ENCODE measurements at places on chromosomes 2 and 18. TPM values are rescaled to one million over a fixed set of nuclear protein-coding genes. Genes with fewer than 3 reads are reported as not detected.

UCN gene
- 4.9 TPM for total RNA-seq

- peak; percentile 26 for DNase-seq
Observed at GRCh38 chr2:26640331-26640745, 828 bp downstream of the CIB4 start.

DNA sequence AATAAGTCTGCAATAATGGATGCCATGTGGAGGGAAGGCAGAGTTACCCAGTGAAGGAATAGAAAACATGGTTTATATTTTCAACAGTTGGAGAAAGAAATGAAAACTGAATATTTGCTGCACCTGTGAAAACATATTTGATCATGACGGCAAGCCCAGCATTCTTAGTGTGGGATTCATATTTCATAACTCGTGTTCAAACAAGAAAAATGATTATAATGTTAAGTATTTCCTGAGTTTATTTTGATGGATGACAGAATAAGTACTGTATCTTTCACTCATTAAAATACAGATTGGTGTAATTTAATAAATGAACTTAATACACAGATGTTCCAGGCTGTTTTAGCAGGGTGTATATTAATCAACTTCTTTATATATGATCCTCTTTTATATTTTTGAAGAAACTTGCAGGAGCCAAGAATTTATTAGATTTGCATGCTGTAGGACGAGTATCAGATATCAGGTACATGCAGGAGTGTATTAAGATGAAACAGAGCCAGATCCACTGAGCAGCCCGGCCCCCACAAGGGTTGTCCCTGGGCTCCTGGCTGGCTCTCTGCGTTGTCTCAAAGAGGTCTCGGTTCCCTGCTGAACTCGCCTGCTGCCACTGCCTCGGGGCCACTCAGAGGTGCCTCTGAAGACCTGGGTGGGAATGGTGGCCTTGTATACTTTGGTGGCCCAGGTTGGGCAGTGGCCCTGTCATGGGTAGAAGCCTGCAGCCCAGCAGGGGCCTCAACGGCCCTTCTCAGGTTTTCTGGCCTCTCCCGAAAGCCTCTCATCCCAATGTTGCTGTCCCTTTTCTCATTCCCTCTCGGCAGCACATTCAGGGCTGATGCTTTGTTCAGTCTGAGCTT is 95.0 kb upstream of the LDAH start:
- no peak for DNase-seq

RAB27B gene
- total RNA-seq: 4.9 TPM

DNA sequence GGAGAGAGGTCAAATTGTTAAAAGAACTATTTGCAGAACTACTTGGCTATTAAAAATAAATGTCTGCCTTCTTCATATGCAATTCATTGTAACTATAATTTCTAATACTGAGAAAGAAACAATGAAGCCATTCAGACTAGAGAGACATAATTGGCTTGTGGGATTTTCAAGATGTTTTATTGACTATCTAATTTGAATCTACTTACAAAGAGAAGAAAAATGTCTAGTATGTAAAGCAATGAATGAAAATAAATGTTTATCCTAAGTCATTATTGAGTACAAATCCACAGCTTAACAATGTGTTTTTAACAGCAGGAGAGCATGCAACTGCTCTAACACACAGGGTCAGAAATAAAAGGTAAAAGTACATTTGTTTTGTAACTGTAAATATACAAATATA is 19.2 kb downstream of the RMP24 start:
- no peak for DNase-seq
